Activated CD8-positive, alpha-beta memory T cell treated with anti-CD3 and anti-CD28 coated beads for 1 hour (primary cell): ENCODE measurements at places on chromosomes 6 and 20.

DNA sequence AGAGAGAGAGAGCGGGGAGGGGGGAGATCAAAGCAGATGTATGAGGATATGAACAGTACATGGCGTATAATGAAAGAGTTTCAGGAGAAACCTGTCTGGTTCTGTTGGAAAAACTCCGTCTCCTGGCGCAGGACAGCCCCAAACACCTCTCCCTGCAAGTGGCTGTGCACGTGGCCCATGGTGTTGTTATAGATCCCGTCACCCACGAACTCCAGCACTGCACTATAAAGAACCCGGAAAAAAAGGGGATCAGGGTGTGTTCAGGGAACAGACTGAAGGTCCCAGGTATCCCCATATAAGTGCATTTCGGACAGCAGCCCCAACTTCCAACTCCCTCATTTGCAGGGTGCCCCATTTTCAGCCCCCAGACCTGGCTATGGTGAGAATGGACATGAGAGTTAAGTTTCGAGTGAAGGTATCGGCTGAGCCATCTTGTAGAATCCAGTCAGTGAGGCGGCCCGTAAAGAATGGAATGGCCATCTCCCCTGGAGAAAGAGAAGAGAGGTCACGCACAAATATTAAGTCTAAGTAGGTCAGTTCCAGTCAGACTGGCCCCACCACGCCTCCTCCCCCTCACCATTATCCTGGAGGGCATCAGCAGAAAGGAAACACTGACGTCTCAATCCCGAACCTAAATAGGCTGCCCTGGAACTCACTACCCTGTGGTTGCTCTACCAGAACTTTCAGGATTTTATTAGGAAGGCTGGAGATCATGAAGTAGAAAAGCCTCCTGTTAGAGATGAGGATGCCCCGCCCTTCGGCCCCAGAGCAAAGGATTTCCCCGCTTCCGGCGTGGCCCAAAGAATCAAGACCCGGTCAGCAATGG is 1.3 kb downstream of the TAP1 start:
- DNase-seq: no peak

- no peak for DNase-seq
These were observed 108.3 kb downstream of the CARMIL1 start for GRCh38 chr6:25387483-25387882.

DNA sequence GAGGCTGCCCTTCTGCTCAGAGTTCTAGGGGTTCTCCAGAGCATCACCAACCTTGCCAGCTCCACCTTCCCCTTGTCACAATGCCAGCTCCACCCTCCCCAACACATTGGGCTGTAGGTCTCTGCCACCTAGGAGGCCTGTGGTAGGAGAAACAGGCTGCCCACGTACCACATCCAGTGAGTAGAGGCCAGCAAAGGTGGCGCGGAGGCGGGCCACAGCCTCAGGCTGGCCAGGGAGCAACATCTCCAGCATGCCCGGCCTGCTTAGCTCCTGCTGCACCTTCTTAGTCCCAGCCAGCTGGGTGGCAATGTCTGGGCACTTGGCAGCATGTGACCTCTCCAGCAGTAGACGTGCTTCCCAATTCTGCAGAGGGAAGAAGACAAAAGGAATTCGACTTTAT is 23.8 kb downstream of the GSS start:
- no peak for DNase-seq

- DNase-seq: no peak
These were observed 705.3 kb downstream of the KIF16B start for GRCh38 chr20:15867899-15868298.
